HT-29 (cell line): ENCODE measurements at places on chromosomes 7 and 10. TPM values are rescaled to one million over a fixed set of nuclear protein-coding genes. Genes with fewer than 3 reads are reported as not detected.

SPDYE9 gene
- not detected in 2 replicates for total RNA-seq

ASIC3 gene
- 1.5 and 2.2 TPM in 2 replicates for total RNA-seq

ITGA8 gene
- not detected in 2 replicates for total RNA-seq

TMEM178B gene
- total RNA-seq: 2.1 and 2.3 TPM in 2 replicates

NUDT5 gene
- total RNA-seq: 40.7 and 56.7 TPM in 2 replicates

ASAH2 gene
- 0.41 and 4.6 TPM in 2 replicates for total RNA-seq

ABCC2 gene
- 0.55 and 2.5 TPM in 2 replicates for total RNA-seq

NUTM2D gene
- total RNA-seq: 1.0 and 1.1 TPM in 2 replicates

CALCR gene
- total RNA-seq: not detected in 2 replicates

CACNB2 gene
- total RNA-seq: not detected in 2 replicates

HOXA10 gene
- total RNA-seq: 78.9 and 86.4 TPM in 2 replicates

GGCT gene
- total RNA-seq: 123 TPM in 2 replicates

MYL10 gene
- not detected in 2 replicates for total RNA-seq

ADAM8 gene
- total RNA-seq: 73.5 and 78.5 TPM in 2 replicates

MBL2 gene
- not detected in 2 replicates for total RNA-seq

CD36 gene
- not detected in 2 replicates for total RNA-seq

GNGT1 gene
- not detected in 2 replicates for total RNA-seq

IDI2 gene
- not detected in 2 replicates for total RNA-seq
